ENCODE measurements at places on chromosomes 5 and 9. TPM values are rescaled to one million over a fixed set of nuclear protein-coding genes. Genes with fewer than 3 reads are reported as not detected.

RECK gene
- polyA plus RNA-seq, result 2.1 TPM

ANGPTL2 gene
- polyA plus RNA-seq, result 1.1 TPM

IL7R gene
- polyA plus RNA-seq, result 1.0 TPM

PLPP1 gene
- 61.4 TPM for polyA plus RNA-seq

SPINK13 gene
- polyA plus RNA-seq, result not detected

DNA sequence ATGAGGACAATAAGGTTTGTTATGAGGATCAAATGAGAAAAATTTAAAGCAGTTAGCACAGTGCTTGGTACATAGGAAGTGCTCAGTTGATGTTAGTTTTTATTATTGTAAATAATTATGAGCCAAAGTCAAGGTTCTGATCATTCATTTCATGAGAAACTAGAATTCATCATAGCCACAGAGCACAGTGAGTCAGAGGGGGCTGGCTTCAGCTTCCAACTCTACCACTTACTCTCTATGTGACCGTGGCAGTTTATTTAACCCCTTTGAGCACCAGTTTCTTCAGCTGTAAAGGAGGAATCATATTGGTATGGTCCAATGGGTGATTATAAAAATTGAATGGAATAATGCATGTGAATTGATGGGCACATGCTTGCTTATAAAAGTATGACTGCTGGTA is 39.4 kb downstream of the KLHL3 start:
- no peak for DNase-seq

GRCh38 chr9:33988219-33988890 is 60.3 kb downstream of the UBAP2 start:
- no peak for DNase-seq

- no peak for DNase-seq
Observed at GRCh38 chr5:80592761-80593160, 22.7 kb upstream of the ANKRD34B start.

DNA sequence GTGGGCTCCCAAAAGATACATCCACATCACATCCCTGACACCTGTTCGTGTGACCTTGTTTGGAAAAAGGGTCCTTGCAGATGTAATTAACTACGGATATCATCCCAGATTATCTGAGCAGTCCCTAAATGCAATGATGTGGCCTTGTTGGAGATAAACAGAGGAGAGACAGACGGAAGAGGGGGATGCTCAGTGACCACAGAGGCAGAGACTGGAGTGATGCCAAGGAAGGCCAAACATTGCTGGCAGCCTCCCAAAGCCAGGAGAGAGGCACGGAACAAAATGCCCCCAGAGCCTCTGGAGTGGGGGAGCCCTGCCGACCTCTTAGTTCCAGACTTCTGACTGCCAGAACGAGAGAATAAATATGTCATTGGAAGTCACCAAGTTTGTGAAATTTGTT is 15.0 kb upstream of the VAV2 start:
- DNase-seq, result no peak

GRCh38 chr5:146341854-146342253 is 3.2 kb downstream of the POU4F3 start:
- no peak for DNase-seq

GRCh38 chr9:95457769-95458168 is 59.0 kb downstream of the PTCH1 start:
- DNase-seq, result no peak

GRCh38 chr9:14250794-14251153 is 63.2 kb downstream of the NFIB start:
- no peak for DNase-seq

DNA sequence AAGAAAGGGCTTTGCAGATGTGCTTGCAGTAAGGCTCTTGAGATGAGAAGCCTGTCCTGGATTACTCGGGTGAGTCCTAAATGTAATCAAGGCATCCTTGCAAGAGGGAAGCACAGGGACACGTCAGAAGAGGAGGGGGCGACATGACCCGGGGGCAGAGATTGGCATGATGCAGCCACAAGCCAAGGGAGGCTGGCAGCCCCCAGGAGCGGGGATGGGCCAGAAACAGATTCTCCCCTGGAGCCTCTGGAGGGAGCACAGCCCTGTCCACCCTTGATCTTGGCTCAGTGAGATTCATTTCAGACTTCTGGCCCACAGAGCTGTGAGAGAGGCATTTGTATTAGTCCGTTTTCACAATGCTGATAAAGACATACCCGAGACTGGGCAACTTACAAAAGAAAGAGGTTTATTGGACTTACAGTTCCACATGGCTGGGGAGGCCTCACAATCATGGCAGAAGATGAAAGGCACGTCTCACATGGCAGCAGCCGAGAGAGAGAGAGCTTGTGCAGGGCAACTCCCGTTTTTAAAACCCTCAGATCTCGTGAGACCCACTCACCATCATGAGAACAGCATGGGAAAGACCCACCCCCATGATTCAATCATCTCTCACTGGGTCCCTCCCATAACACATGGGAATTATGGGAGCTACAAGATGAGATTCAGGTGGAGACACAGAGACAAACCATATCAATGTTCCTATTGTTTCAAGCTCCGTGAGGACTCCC is 76.1 kb downstream of the ADAMTS2 start:
- DNase-seq, result no peak

DNA sequence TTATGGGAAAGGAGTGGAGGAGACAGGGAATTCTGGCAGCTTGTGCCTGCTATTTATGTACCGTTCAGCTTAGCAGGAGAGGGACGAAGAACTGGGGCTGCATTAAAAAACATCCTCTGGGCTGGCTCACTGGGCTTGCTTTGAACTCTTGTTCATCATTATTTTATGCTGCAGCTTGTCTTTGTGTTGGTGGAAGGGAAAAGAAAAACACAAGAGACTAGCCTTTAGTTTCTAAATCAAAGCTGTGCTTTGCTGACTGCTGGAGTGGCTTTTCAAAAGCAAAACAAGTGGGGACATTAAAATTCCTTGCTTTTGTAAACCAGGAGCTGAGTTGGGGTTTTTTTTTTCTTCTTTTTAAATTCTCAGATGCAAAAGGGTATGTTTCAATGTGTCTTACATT is 5.9 kb upstream of the RGMB start:
- no peak for DNase-seq

- DNase-seq, result no peak
Observed at GRCh38 chr5:10310066-10310779, 2.5 kb upstream of the CMBL start.

DNA sequence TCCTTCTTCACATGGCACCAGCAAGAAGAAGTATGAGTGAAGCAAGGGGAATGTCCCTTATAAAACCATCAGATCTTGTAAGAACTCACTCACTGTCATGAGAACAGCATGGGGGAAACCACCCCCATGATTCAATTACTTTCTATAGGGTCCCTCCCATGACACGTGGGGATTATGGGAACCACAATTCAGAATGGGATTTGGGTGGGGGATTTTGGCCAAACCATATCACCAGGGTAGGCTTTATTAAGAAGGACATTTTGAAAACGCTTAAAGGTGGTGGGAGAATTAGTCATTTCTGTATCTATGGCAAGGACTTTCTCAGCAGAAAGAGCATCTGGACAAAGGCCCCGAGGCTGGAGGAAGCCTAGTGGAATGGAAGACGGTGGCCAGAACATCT is 100.2 kb upstream of the ADAMTS16 start:
- DNase-seq, result no peak

GRCh38 chr5:90894866-90895420 is 336.3 kb downstream of the ADGRV1 start:
- no peak for DNase-seq

DNA sequence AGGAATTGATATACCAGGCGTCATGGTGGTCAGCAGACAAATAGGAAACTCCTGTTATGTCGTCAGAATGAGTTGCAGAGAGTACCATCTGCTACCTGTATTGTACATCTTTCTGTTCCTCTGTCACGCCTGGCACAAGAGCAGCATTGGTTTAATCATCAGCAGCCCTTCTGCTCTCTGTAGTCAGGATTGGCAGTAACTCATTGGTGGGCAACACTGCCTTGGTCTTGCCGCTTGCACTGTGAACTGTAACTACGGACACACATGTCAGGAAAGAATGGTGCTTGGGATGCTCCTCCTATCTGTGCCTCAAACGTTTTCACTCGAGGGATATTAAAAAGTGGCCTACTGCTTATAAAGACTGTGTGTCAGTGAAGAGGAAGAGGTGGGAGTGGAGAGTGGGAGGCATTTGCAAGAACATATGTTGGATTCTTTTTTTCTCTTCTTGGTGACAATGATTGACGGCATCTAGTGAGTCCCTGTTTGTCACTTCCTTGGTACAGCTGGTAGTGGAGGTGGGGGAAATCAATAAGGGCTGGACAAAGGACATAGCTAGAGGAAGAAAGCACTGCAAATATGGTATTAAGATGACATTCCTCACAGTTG is 76.6 kb downstream of the F2RL2 start:
- DNase-seq, result no peak

- no peak for DNase-seq
Observed at GRCh38 chr5:154606246-154606645, 128.2 kb upstream of the HAND1 start.

DNA sequence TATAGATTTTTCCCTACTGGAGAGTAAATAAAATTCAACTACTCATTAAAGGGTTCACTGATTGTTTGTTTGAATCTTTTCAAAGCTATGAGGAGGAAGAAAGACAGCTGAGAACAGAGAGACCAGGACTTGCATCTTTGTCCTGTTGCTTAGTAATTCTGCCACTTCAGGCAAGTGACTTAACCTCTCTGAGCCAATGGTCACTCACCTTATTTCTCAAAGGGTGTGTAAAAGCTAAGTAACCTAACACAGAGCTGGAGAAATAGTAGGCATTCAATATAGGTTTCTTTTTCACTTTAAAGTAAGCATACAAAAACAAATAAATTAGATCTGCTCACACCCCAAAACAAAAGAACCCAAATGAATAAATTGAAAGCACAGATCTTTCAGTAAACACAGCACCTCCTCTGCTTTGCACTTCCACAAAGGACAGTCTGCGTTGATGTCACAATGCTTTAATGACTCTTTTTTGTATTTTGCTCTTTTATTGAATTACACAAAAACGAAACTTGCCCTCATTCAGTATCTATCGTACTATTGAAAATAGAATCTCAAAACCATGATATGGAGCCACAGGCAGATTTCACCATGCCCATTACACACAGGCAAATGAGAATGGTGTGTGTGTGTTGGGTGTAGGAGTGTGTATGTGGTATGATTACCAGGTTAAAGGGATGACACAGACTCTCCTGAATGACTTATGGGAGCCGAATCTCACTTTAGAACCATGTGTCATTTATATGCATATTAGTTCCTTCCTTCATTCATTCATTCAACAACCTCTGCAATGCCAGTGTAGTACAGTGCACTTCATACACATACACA is 166.0 kb downstream of the EBF1 start:
- no peak for DNase-seq

DNA sequence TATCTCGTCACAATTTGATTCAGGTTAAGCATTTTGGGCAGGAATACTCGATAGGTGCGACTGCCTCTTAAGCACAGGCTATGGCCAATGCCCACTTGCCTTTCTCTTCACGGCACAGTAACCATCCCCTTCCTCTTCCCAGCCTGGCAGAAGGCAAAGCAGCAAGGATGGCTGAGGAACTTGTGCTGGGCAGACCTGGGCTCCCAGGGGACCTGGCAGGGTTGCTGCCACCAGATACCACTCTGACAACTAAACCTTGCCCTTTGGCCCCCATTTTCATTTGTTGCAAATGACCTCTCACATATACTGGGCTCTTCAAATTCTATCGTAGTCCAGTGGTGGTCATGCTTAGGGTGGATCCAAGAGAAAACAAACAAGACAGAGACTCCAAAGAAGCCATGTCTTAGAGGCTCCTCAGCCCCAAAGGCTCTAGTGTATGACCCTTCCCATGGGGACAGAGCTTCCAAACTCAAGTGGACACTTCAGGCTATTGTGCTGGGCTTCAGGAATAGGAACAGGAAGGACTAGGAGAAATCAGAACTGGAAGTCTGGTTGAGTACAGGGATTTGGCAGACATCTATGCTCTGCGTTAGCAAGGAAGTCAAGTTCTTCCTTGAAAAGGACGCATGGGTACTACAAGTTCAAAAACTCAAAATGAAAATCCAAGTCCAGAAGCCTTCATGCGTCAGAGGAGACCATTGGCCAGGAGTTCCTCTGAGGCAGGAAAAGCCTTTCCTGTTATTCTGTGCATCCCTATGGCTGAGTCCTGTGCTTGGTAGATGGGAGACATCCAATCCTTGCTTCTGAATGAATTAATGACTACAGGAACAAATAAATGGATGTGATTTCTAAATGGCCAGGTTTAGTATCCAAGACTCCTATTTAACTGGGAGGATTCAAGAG is 64.6 kb upstream of the PLPP1 start:
- DNase-seq, result no peak

GRCh38 chr9:69797675-69798074 is 22.9 kb upstream of the CFAP95 start:
- DNase-seq, result no peak

GRCh38 chr5:12883395-12883794 is 979.1 kb upstream of the CTNND2 start:
- no peak for DNase-seq

DNA sequence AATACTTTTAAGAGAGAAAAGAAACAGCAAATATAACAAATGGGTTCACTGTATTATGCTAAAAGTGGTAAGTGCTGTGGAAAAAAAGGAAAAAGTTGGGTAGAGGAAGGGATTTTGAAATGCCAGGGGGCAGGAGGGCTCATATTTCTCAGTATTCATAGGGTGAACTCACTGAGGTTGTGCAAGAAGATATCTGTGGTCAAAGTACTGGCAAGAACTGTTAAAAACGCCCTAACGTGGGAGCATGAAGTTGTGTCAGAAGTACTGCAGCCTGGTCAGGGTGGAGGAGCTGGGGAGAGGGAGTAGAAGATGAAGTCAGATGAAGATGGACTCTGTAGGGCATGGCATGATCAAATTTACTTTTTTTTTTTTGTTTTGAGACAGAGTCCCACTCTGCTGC is 31.2 kb upstream of the SLC28A3 start:
- DNase-seq, result no peak
